ENCODE measurements at places on chromosomes 2 and 18. TPM values are rescaled to one million over a fixed set of nuclear protein-coding genes. Genes with fewer than 3 reads are reported as not detected.

DHRS9 gene
- not detected for total RNA-seq

DNA sequence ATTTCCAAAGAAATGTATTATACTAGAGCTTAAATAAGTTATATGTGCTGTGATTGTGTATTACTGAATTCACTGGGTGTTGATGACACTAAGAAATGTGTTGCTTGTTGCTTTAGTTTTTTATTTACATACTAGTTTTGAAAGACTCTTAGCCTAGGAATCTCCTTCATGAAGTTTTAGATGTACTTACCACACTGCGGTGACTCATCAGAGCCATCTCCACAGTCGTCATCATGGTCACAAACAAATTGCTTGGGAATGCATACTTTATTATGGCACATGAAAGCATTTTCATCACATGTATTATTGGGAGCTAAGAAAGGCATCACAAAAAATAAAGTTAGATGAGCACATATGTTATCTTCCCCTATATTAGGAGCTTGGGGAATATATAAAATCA, 1624.2 kb downstream of the LRP1B start:
- H3K27ac ChIP-seq = no peak overlapping the region
- no peaks in the 10 kb centered on the region for H3K27me3 ChIP-seq
- no peak for DNase-seq
- H3K4me3 ChIP-seq = no peak overlapping the region
- no peaks in the 10 kb centered on the region for H3K4me1 ChIP-seq

GRCh38 chr18:21526463-21526862, 74.0 kb downstream of the ESCO1 start:
- H3K27me3 ChIP-seq = no peaks in the 10 kb centered on the region
- DNase-seq = no peak
- no peak overlapping the region for H3K4me3 ChIP-seq
- H3K36me3 ChIP-seq = peaks cover 19% of the 10 kb centered on the region
- H3K4me1 ChIP-seq = no peaks in the 10 kb centered on the region
- H3K27ac ChIP-seq = no peak overlapping the region

DNA sequence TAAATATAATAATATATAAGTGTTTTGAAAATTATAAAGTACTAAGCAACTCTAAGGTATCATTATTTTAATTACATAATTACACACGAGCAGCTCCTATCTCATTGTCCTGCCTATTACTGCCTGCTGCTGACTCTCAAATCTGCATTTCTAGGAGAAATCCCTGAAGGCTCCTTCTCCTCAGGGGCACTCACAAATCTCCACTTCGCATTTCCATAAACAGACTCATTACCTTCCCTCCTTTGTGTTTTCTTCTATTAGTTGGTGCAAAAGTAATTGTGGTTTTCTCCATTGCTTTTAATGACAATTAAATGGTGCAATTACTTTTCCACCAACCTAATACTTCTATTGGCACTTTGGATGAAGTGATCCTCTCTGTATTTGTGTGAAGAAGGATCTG, 135.0 kb upstream of the HNMT start:
- no peak overlapping the region for H3K27ac ChIP-seq
- H3K4me1 ChIP-seq = peaks cover 13% of the 10 kb centered on the region
- H3K36me3 ChIP-seq = no peaks in the 10 kb centered on the region
- H3K4me3 ChIP-seq = no peak overlapping the region
- peaks cover 13% of the 10 kb centered on the region for H3K27me3 ChIP-seq
- DNase-seq = no peak

GRCh38 chr2:227447606-227448005, 24.4 kb upstream of the AGFG1 start:
- no peak overlapping the region for H3K4me3 ChIP-seq
- no peak overlapping the region for H3K27ac ChIP-seq
- H3K27me3 ChIP-seq = no peaks in the 10 kb centered on the region
- H3K36me3 ChIP-seq = no peaks in the 10 kb centered on the region
- no peaks in the 10 kb centered on the region for H3K4me1 ChIP-seq
- DNase-seq = no peak

DNA sequence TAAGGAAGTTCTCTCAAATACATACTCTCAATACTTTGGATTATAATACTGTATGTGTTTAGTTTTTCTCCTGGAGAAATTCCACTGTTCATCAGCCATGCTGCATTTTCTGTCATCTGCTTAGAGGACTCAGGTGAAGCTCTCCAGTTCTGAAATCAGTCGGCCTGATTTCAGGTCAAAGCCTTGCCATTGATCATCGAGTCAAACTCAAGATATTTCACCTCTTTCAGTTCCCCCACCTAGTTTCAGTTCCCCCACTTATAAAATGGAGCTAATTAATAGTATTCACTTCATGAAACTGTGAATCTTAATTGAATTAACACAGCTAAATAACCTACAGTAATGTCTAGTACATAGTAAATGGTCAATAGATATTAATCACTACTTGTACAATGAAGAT, 75.3 kb upstream of the L3MBTL4 start:
- no peak for DNase-seq
- no peak overlapping the region for H3K4me3 ChIP-seq
- no peak overlapping the region for H3K27ac ChIP-seq
- H3K36me3 ChIP-seq = no peaks in the 10 kb centered on the region

- H3K4me3 ChIP-seq = no peak overlapping the region
- H3K27ac ChIP-seq = no peak overlapping the region
- H3K36me3 ChIP-seq = no peaks in the 10 kb centered on the region
These were observed 28.4 kb downstream of the TMEM17 start for GRCh38 chr2:62477573-62477972.

GRCh38 chr18:75698861-75699260, 271.4 kb upstream of the SMIM21 start:
- H3K4me3 ChIP-seq = no peak overlapping the region
- H3K4me1 ChIP-seq = no peaks in the 10 kb centered on the region
- H3K36me3 ChIP-seq = no peaks in the 10 kb centered on the region
- no peak for DNase-seq

DNA sequence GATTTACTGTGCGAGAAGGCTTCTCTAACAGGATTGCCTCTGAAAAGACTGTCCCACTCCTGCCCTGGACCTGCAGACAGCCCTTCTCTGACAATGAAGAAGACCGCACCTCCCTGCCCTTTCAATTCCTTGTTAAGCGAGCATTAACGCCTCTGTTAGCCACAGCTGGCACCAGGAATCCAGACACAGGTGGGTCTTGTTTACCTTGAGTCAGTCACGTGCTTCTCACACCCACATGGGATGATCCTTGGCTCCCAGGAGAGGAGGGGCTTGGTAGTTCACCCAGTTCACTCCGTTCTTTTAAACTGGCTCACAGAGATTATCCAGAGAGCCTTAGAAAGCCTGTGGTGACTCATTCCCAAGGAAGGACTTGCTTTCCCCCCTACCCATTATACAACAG, 410.5 kb upstream of the MEIS1 start:
- H3K27ac ChIP-seq = no peak overlapping the region
- no peak for DNase-seq
- no peak overlapping the region for H3K4me3 ChIP-seq

DNA sequence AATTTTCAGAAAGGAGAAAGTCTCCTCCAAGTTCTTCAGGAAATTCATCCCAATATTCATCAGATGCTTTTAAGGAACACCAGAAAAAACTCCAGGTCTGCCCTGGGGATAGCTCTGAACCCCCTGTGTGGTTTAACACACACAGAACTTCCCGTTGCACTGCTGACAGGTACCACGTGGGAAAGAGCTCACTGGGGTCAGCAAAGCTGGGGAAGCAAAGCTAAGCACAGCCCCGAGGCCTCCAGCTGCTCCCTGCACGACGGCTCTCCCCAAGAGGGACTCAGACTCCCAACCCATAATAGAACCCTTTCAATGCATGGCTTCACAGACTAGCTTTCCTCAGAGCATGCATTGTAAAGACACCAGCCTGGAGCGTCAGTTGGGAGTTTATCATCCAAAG, 28.0 kb downstream of the ADI1 start:
- H3K4me3 ChIP-seq = no peak overlapping the region
- no peak for DNase-seq
- peaks cover 12% of the 10 kb centered on the region for H3K4me1 ChIP-seq
- H3K36me3 ChIP-seq = no peaks in the 10 kb centered on the region

- H3K36me3 ChIP-seq = no peaks in the 10 kb centered on the region
- DNase-seq = no peak
- peaks cover 4% of the 10 kb centered on the region for H3K4me1 ChIP-seq
- no peak overlapping the region for H3K27ac ChIP-seq
These were observed 50.2 kb upstream of the CTAGE1 start for GRCh38 chr18:22467760-22468553.

ABCB11 gene
- not detected for total RNA-seq

RUFY4 gene
- total RNA-seq = 5.1 TPM

GRCh38 chr18:49869354-49869753, 56.0 kb upstream of the ACAA2 start:
- H3K27me3 ChIP-seq = peaks cover 19% of the 10 kb centered on the region
- H3K27ac ChIP-seq = no peak overlapping the region
- H3K36me3 ChIP-seq = no peaks in the 10 kb centered on the region
- DNase-seq = no peak

DNA sequence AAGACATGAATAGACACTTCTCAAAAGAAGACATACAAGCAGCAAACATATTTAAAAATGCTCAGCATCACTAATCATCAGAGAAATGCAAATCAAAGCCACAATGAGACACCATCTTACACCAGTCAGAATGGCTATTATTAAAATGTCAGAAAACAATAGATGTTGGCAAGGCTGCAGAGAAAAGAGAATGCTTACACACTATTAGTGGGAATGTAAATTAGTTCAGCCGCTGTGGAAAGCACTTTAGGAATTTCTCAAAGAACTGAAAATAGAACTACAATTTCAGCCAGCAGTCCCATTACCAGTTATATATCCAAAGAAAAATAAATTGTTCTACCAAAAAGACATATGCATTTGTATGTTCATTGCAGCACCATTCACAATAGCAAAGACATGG, 61.7 kb downstream of the STRADB start:
- H3K4me1 ChIP-seq = no peaks in the 10 kb centered on the region
- DNase-seq = no peak
- H3K4me3 ChIP-seq = no peak overlapping the region

NGEF gene
- not detected for total RNA-seq

C1QL2 gene
- total RNA-seq = not detected

DNA sequence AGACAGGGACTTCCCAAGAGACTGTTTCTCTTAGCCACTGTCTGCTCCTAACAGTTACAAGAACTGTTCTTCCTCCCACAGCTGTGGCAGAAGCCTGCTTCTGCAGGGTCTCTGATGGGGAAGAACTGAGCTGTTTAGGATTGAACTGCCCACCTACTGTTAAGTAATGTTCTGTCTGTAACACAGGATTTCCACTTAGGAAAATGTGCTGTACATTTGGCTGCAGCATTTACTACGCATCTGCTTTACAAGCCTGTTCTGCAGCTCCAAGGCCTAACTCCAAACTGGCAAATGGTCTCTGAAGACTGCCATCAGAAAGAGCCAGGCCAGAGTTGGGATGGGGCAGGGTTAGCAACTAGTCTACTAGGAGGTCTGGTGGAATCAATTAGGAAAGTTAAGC, 87.8 kb upstream of the UPP2 start:
- H3K4me1 ChIP-seq = peaks cover 22% of the 10 kb centered on the region
- no peaks in the 10 kb centered on the region for H3K36me3 ChIP-seq
- H3K27ac ChIP-seq = no peak overlapping the region
- peaks cover 2% of the 10 kb centered on the region for H3K27me3 ChIP-seq

ARHGAP25 gene
- 90.2 TPM for total RNA-seq

DNA sequence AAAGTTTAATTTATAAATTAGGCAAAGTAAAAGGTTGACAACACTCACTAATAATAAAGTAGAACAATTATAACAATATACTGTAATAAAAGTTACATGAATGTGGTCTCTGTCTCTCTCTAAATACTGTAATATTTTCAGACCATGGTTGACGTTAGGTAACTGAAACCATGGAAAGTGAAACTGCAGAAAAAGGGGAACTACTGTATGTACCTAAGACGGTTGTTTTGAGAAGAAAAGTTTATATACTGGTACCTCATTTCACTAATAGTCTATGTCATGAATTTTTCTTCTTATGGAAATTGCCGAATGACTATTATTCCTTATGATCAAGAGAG, 166.7 kb upstream of the ZNF521 start:
- no peaks in the 10 kb centered on the region for H3K4me1 ChIP-seq
- no peak for DNase-seq
- H3K4me3 ChIP-seq = no peak overlapping the region
- H3K27ac ChIP-seq = no peak overlapping the region

DNA sequence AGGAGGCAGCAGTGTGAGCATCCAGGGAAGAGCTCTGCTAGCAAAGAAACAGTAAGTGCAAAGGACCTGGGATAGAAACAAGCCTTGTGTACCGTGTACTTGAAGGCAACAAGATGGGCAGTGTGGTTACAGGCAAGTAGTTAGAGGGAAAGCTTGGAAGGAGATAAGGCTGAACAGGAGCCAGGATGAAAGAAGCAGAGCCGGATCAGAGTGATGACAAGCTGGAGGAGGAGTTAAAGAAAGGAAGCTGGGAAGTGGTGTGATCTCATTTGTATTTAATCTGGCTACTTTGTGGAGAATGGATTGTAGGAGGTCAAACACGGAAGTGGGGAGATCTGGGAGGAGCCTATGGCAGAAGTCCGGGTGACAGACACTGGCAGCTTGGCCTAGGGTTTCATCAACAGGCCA, 44.7 kb upstream of the VPS54 start:
- H3K36me3 ChIP-seq = no peaks in the 10 kb centered on the region
- no peaks in the 10 kb centered on the region for H3K27me3 ChIP-seq
- no peak for DNase-seq
- H3K27ac ChIP-seq = peak overlapping the region; percentile 3

DNA sequence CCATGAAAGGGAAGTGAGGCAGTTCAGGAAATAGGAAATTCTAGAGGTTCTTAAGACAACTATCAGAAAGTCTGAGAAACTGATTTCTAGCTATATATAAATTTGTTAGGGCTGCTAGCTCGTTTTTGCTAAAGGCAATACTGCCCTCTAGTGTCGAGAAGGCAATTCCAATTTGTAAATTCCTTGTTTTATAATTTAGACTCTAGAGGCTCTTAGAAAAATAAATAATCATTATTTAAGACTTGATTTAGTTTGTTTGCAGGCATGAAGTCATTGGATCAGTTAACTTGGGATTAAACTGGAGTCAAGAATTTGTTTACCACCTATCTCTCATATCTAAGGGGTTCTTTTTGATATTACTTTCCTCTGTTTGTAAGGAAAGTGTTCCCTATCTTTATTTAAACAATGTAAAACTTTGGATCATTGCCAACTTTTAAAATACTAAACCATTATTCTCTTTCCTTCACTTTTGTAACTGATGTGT, 66.2 kb downstream of the ACVR2A start:
- H3K4me1 ChIP-seq = peaks cover 2% of the 10 kb centered on the region
- DNase-seq = no peak
- no peaks in the 10 kb centered on the region for H3K36me3 ChIP-seq
- H3K27me3 ChIP-seq = peaks cover 2% of the 10 kb centered on the region
- no peak overlapping the region for H3K27ac ChIP-seq

ESPNL gene
- 0.05 TPM for total RNA-seq

- no peak overlapping the region for H3K4me3 ChIP-seq
- peak; percentile 74 for DNase-seq
- peaks cover 43% of the 10 kb centered on the region for H3K36me3 ChIP-seq
- H3K27ac ChIP-seq = peak overlapping the region; percentile 66
- H3K27me3 ChIP-seq = no peaks in the 10 kb centered on the region
These were observed 5.7 kb upstream of the WIPF1 start for GRCh38 chr2:174603280-174603679.

DNA sequence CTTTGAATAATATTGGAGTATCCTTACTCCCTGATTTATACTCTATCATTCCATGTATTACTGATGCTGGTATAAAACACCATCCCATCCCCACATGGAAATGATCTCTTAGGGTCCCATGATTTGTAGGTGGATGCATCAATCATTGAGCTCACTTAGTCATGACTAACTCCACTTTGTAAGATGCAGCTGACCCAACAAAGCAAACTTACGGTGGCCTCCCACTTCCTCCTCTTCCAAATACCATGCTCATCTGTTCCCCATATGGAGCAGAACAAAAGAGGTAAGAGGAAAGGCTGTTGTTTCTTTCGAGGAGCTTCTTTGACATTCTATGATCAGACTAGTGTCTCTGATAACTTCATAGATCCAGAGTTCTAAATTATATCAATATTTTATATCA, 640.2 kb upstream of the SLC39A10 start:
- no peaks in the 10 kb centered on the region for H3K4me1 ChIP-seq
- no peak overlapping the region for H3K27ac ChIP-seq
- no peak overlapping the region for H3K4me3 ChIP-seq
